ENCODE measurements at places on chromosomes 2 and 18. TPM values are rescaled to one million over a fixed set of nuclear protein-coding genes. Genes with fewer than 3 reads are reported as not detected.

Gene KDM3A
- total RNA-seq = 27.4 TPM

Gene KIAA2012
- not detected for total RNA-seq

Gene BARD1
- total RNA-seq = 6.8 TPM

Gene PTPRN
- 0.13 TPM for total RNA-seq

Gene UGT1A5
- total RNA-seq = 0.26 TPM

Gene PAIP2B
- total RNA-seq = 5.2 TPM

Gene LRRTM1
- total RNA-seq = not detected

Gene SNX17
- 99.3 TPM for total RNA-seq

Gene AFF3
- total RNA-seq = not detected

Gene M1AP
- 1.0 TPM for total RNA-seq

Gene CXCR2
- not detected for total RNA-seq
